Urothelium cell line (cell line): ENCODE measurements at places on chromosomes 2 and 18.

DNA sequence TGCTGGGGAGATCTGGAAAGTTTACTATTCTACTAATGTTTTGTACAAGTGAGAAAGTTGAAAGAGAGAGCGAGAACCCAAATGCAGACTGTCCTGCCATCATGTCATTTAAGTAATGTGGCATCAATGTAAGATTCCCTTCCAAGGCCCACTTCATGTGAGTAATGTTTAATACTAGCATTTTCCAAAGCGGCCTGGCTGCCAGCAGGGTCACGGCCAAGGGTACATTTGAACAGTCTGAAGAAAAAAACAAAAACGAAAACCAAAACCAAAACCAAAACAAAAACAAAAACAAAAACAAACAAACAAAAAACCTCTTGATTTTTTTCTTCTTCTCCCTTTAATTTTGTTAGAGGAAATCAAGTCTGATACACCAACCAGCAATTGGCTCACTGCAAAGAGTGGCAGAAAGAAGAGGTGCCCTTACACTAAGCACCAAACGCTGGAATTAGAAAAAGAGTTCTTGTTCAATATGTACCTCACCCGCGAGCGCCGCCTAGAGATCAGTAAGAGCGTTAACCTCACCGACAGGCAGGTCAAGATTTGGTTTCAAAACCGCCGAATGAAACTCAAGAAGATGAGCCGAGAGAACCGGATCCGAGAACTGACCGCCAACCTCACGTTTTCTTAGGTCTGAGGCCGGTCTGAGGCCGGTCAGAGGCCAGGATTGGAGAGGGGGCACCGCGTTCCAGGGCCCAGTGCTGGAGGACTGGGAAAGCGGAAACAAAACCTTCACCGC, 2.2 kb downstream of the HOXD10 start:
- DNase-seq, result peak; percentile 65

DNA sequence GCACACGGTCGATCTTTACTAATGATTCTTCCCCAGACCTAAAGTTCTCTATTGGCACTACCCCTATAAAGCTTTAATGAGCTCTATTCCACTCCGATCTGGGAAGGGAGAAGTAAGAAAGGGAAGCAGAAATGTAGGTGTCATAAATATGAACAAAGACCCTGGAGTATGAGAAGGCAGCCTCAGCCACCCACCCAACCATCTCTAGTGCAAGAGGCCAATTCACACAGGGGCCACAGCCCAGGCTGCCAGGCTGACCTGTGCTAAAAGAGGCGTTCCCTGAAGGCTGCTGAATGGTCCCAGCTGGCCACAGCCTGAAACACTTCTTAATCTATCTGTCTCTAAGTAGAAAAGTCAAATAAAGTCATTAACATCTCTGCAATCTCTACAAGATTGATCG, 60.1 kb upstream of the ACTR3 start:
- DNase-seq, result no peak

GRCh38 chr2:157173740-157174184, 83.7 kb upstream of the GALNT5 start:
- DNase-seq, result peak; percentile 79

GRCh38 chr2:235095569-235095968, 143.8 kb downstream of the SH3BP4 start:
- DNase-seq, result no peak

GRCh38 chr18:27713738-27714095, 463.2 kb downstream of the CDH2 start:
- DNase-seq, result peak; percentile 3

GRCh38 chr18:24530630-24531111, 70.2 kb downstream of the HRH4 start:
- DNase-seq, result peak; percentile 43

DNA sequence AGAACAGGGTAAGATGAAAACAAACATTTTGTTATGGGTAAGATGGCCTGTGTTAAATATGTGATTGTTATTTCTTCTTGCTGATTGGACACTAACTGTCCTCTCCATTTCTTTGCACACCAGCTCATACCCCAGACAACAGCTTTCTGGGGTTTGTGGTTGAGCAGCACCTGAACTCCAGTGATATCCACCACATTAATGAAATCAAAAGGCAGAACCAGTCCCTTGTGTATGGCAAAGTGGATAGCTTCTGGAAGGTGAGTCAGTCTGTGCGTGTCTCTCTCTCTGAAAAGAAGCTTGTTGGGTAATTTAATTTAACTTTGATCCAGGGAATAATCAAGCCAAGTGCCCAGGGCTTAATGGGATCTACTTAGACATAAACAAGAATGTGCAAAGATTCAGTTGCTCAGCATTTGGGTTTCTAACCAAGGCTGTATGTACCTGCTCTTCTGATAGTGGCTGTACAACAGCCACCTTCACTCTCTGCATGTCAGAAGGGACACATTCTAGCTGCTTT, 108.3 kb downstream of the MGAT5 start:
- DNase-seq, result no peak

DNA sequence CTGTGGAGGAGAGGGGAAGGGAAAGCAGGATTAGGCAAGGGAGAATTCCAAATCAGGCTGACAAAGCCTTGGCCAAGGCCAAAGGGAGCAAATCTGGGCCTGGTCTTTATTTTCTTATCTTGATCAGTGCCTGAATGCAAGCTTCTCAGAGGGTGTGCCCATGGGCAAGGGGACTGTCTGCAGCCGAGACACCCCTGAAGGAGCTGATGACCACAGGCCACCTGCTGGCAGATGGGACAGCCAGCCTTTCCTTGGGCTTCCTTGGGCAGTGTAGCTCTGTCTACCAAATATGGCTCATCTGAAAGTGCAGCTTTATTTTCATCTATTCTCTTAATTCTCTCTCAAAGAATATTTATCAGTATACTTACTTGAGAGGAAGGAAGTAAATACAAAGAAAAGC, 117.0 kb downstream of the PKP4 start:
- no peak for DNase-seq

GRCh38 chr2:10301941-10302478, 694 bp upstream of the HPCAL1 start:
- no peak for DNase-seq

GRCh38 chr18:3923750-3924149, 473.8 kb downstream of the TGIF1 start:
- DNase-seq, result no peak

DNA sequence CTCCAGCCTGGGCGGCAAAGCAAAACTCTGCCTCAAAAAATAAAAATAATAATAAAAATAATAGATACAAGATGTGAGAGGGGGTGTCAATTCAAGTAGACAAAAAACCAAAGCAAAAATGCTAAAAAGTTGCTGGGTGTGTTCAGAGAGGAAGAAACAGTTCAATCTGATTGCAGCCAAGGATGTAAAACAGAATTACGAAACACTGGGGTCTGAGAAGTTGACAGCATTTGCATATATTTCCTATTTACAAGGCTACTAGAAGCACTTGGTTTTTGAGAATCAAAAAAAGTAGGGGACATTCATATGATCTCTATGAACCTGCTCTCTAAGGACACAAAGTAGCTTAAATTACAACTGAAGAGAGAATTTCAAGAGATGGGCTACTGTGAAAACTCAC, 7.6 kb downstream of the TRIP12 start:
- DNase-seq, result no peak

GRCh38 chr2:61165946-61166345, 4.0 kb downstream of the C2orf74 start:
- no peak for DNase-seq

- DNase-seq, result no peak
Observed at GRCh38 chr2:19607400-19607799, 249.0 kb upstream of the OSR1 start.

DNA sequence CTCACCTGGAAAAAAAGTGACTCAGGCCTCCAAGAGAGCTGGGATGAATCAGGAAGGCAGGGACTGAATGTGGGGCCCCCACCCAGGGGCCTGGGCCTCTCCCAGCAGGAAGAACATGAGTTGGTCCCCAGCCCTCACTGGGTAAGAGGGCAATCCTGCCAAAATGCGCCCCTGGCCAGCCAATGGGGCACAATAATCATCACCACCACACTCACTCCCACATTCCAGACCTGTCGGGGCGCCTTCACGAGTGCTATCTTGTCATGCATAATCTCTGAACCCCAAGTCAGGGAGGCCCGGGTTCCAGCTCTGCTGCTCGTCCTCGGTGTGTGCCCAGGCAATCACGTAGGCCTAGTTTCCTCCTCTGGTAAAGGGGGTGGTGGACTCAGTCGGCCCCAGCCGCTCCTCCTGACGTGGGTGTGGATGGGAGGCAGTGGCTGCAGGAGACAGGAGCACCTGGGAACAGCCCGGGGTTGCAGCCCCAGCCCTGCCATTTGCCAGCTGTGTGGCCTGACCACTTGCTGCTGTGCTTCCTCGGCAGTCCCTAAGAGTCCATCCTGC, 115.1 kb downstream of the CYP26B1 start:
- DNase-seq, result no peak

DNA sequence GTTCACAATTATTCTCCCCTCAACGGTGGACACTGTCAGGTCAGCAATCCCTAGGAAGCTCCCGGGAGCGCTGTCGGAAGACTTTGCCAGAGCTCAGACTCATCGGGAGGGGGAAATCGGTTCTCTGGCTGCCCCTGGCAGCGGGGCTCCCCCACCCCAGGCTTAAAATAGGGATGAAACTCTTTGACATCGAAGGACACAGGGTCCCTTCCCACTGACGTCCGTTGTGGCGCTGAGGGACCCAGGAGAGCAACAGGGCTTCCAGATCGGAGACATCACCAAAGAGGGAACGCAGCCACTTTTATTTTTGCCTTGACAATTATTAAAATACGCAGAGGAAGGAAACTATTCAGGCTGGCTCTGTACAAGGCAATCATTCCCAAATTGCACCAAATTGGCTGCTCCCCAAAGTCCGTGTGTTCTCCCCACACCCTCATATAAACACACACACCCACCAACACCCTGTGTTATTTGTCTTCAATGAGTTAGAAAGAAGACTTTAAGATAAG, 249.0 kb downstream of the CDH20 start:
- no peak for DNase-seq

DNA sequence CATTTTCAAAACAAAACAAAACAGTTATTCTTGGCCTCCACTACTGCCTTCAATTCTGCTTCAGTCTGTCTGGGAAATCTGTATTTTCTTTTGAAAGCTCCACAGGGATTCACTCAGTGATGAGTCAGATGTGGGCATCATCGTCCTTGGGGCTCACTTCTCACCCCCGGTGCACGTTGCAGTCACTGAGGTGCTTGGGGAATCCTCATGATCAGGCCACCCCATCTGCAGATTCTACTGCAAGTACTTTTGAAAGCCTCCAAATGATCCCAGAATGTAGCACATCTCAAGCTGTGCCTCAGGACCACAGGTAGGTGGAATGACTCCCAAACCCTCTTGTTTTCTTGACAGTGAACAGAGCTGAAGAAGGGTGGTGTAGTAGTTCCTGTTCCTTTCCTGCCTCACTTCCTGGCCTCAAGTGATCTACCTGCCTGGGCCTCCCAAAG, 34.3 kb downstream of the LPIN2 start:
- peak; percentile 74 for DNase-seq

- no peak for DNase-seq
Observed at GRCh38 chr2:157662401-157662800, 33.7 kb upstream of the ACVR1C start.
